Activated naive CD8-positive, alpha-beta T cell treated with anti-CD3 and anti-CD28 coated beads for 36 hours (primary cell): ENCODE measurements at places on chromosomes 1 and 21. TPM values are rescaled to one million over a fixed set of nuclear protein-coding genes. Genes with fewer than 3 reads are reported as not detected.

- H3K36me3 ChIP-seq = peaks cover 2% of the 10 kb centered on the region
- no peak overlapping the region for H3K27ac ChIP-seq
- no peak overlapping the region for H3K4me3 ChIP-seq
- no peak for DNase-seq
- peaks cover 26% of the 10 kb centered on the region for H3K27me3 ChIP-seq
Observed at GRCh38 chr1:84889437-84889836, 3.6 kb downstream of the LPAR3 start.

DNA sequence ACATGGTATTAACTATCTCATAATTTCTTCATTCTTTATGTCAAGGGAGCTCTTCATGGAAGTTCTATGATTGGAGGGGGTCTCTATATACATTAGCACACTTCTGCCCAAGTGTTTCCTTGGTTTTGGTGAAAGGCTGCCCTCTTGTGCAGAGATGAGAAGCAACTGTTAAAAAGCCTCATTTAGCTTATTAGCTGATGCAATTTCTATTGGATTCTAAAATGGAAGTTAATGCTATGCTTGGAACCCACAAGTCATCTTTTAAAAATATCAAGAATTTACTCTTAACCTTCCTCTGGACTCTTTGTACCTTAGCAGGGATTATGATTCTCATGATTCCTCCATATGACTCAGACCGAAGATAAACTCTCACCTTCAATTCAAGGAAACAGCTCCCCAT, 328.9 kb downstream of the PTBP2 start:
- H3K4me1 ChIP-seq = no peaks in the 10 kb centered on the region
- DNase-seq = no peak
- peaks cover 14% of the 10 kb centered on the region for H3K27me3 ChIP-seq
- no peak overlapping the region for H3K4me3 ChIP-seq
- no peaks in the 10 kb centered on the region for H3K36me3 ChIP-seq

- peaks cover 7% of the 10 kb centered on the region for H3K27me3 ChIP-seq
- DNase-seq = no peak
- H3K4me1 ChIP-seq = peaks cover 32% of the 10 kb centered on the region
Observed at GRCh38 chr1:169112241-169112640, 5.8 kb downstream of the ATP1B1 start.

DNA sequence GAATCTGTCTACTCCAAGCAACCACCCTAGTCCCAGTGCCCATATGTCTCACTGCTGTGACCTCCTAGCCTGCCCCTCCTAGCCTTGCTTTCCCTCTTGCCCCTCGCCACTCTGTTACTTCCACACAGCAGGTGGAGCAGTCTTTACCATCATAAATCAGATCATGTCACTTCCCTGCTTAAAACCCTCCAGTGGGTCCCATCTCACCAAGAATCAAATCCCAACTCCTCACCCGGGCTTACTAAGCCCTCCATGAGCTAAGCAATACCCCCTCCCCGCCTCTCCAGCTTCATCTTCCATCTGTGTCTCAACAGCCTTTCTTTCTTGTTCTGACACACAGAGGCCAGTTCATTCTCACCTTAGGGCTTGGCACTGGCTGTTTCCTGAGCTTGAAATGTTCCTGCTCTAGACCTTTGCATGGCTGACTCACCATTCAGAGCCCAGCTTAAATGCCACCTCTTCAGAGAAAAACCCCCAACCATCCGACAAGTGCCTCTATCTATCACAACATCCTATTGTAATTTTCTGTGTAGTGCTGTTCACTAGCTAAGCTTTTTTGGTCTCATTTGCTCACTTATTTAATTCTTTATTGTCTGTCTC, 22.3 kb downstream of the KNCN start:
- H3K36me3 ChIP-seq = no peaks in the 10 kb centered on the region
- H3K27me3 ChIP-seq = peaks cover 41% of the 10 kb centered on the region
- H3K4me1 ChIP-seq = peaks cover 15% of the 10 kb centered on the region
- no peak overlapping the region for H3K27ac ChIP-seq
- DNase-seq = peak; percentile 20

GRCh38 chr1:16905110-16905867, 9.5 kb downstream of the RNU1-2 start:
- no peaks in the 10 kb centered on the region for H3K36me3 ChIP-seq
- H3K27ac ChIP-seq = no peak overlapping the region
- no peaks in the 10 kb centered on the region for H3K27me3 ChIP-seq
- no peak overlapping the region for H3K4me3 ChIP-seq
- H3K4me1 ChIP-seq = peaks cover 23% of the 10 kb centered on the region
- DNase-seq = peak; percentile 65

- H3K36me3 ChIP-seq = peaks cover 14% of the 10 kb centered on the region
- no peaks in the 10 kb centered on the region for H3K27me3 ChIP-seq
- peak; percentile 28 for DNase-seq
- H3K4me1 ChIP-seq = peaks cover 47% of the 10 kb centered on the region
- peak overlapping the region; percentile 57 for H3K27ac ChIP-seq
- peak overlapping the region; percentile 4 for H3K4me3 ChIP-seq
Observed at GRCh38 chr1:169604781-169605560, 18.7 kb upstream of the F5 start.

- DNase-seq = no peak
- no peak overlapping the region for H3K27ac ChIP-seq
- H3K4me3 ChIP-seq = no peak overlapping the region
Observed at GRCh38 chr1:67609577-67610341, 75.2 kb upstream of the GADD45A start.

- no peak overlapping the region for H3K4me3 ChIP-seq
- peak overlapping the region; percentile 86 for H3K27ac ChIP-seq
- H3K4me1 ChIP-seq = peaks cover 52% of the 10 kb centered on the region
- peaks cover 35% of the 10 kb centered on the region for H3K36me3 ChIP-seq
- H3K27me3 ChIP-seq = no peaks in the 10 kb centered on the region
Observed at GRCh38 chr1:149846593-149847466, 52.5 kb upstream of the BOLA1 start.

GRCh38 chr1:234980645-234981396, 147.8 kb downstream of the TOMM20 start:
- H3K4me1 ChIP-seq = peaks cover 65% of the 10 kb centered on the region
- H3K36me3 ChIP-seq = peaks cover 26% of the 10 kb centered on the region
- DNase-seq = peak; percentile 86
- H3K27me3 ChIP-seq = no peaks in the 10 kb centered on the region

- peaks cover 1% of the 10 kb centered on the region for H3K4me1 ChIP-seq
- H3K27ac ChIP-seq = no peak overlapping the region
Observed at GRCh38 chr1:53062708-53063591, 937 bp downstream of the PODN start.

DNA sequence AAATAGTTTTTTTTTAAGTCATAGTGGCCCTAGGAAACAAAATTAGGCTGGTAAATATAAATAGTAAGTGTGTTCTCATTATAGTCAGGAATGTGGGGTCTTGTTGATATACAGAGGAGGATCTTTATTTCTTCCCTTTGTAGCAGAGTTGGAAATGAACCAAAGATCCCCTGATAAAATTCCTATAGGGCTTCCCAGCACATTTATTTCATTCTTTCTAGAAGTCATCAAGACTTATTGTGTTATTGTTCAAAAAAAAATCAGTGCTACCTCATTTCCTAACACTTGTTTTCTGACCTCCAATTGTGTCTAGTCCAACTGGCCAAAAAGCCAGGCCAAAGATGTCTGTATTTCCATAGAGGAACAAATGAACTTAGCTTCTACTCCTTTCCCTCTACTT, 7.6 kb upstream of the PLEKHO1 start:
- no peak overlapping the region for H3K27ac ChIP-seq
- no peak overlapping the region for H3K4me3 ChIP-seq
- H3K27me3 ChIP-seq = peaks cover 3% of the 10 kb centered on the region
- peaks cover 15% of the 10 kb centered on the region for H3K4me1 ChIP-seq
- H3K36me3 ChIP-seq = no peaks in the 10 kb centered on the region

DNA sequence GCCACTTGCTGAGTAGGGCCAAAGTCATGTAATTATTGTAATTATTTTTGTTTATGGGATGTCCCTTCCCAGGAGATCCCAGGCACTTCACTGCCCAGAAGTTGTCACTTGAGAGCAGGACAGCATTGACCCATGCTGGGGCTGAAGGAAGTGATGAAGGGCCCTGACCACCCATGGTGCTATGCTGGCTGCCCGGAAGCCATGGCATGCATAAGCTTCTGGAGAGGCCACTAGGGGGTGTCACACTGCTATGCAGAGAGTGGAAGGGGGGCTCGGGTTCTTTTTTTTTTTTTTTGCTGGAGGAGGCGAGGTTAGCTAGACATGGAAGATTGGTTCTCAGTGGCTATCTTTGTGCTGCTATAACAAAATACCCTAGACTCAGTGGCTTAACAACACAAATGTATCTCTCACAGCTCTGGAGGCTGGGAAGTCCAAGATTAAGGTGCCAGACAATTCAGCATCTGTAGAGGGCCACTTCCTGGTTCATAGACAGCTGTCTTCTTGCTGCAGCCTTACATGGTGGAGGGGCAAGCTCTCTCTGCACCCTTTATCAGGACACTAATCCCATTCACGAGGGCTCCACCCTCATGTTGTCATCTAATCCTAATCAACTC, 84.9 kb downstream of the CNIH3 start:
- H3K27me3 ChIP-seq = no peaks in the 10 kb centered on the region
- DNase-seq = no peak
- no peaks in the 10 kb centered on the region for H3K36me3 ChIP-seq
- H3K4me3 ChIP-seq = no peak overlapping the region
- no peak overlapping the region for H3K27ac ChIP-seq

DNA sequence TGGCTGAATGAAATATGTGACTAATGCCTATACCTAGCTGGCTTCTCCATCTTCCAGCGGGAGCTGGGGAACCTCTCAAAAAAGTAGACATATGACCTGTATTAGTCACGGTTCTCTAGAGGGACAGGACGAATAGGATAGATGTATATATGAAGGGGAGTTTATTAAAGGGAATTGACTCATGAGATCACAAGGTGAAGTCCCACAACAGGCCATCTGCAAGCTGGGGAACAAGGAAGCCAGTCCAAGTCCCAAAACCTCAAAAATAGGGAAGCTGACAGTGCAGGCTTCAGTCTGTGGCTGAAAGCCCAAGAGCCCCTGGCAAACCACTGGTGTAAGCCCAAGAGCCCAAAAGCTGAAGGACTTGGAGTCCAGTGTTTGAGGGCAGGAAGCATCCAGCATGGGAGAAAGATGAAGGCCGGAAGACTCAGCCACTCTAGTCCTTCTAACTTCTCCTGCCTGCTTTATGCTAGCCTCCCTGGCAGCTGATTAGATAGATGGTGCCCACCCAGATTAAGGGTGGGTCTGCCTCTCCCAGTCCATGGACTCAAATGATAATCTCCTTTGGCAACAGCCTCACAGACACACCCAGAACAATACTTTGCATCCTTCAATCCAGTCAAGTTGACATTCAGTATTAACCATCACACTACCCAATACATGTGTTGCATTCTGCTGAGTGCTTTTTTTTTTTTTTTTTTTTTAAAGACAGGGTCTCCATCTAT, 19.6 kb downstream of the OLIG1 start:
- H3K36me3 ChIP-seq = no peaks in the 10 kb centered on the region
- no peak for DNase-seq
- H3K4me3 ChIP-seq = no peak overlapping the region
- H3K27ac ChIP-seq = no peak overlapping the region
- H3K27me3 ChIP-seq = no peaks in the 10 kb centered on the region

GRCh38 chr1:208499026-208499425, 254.8 kb upstream of the PLXNA2 start:
- no peaks in the 10 kb centered on the region for H3K36me3 ChIP-seq
- no peak for DNase-seq
- H3K4me1 ChIP-seq = no peaks in the 10 kb centered on the region
- H3K27me3 ChIP-seq = peaks cover 35% of the 10 kb centered on the region

GRCh38 chr1:50368179-50369007, 54.9 kb downstream of the DMRTA2 start:
- no peak overlapping the region for H3K27ac ChIP-seq
- peaks cover 39% of the 10 kb centered on the region for H3K27me3 ChIP-seq
- no peak overlapping the region for H3K4me3 ChIP-seq
- H3K4me1 ChIP-seq = no peaks in the 10 kb centered on the region
- DNase-seq = peak; percentile 21

GRCh38 chr1:9368356-9368755, 75.7 kb downstream of the SPSB1 start:
- H3K36me3 ChIP-seq = no peaks in the 10 kb centered on the region
- H3K27ac ChIP-seq = no peak overlapping the region
- H3K27me3 ChIP-seq = no peaks in the 10 kb centered on the region
- H3K4me1 ChIP-seq = peaks cover 4% of the 10 kb centered on the region
- DNase-seq = no peak

GRCh38 chr1:32195972-32196823, 4.2 kb upstream of the CCDC28B start:
- peaks cover 48% of the 10 kb centered on the region for H3K36me3 ChIP-seq
- H3K27ac ChIP-seq = peak overlapping the region; percentile 4
- no peak for DNase-seq
- no peak overlapping the region for H3K4me3 ChIP-seq
- no peaks in the 10 kb centered on the region for H3K27me3 ChIP-seq
- peaks cover 40% of the 10 kb centered on the region for H3K4me1 ChIP-seq

- no peak for DNase-seq
- H3K27me3 ChIP-seq = no peaks in the 10 kb centered on the region
- peaks cover 58% of the 10 kb centered on the region for H3K36me3 ChIP-seq
Observed at GRCh38 chr21:14542638-14543037, 3.5 kb downstream of the SAMSN1 start.

DNA sequence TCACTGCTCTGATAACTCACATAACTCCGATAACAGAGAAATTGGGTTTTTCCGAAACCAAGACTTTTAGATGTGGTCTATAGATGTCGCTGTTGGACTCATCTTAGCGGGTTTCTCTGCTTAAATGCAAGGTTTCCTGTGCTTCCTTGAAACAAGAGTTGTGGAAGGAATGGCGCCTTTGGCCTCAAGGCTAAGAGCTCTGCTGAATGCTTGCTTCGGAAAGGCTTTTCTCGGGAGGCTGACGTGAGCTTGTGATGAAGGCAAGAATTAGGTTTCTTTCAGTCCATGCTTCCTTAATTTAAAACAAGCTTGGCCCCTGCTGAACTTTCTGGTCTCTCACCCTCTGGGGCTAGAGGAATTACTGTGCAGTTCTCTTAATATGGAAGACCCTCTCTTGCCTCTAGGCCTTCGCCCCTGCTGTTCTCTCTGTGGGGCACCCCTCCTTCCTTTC, 113.5 kb downstream of the MAP3K21 start:
- no peak overlapping the region for H3K27ac ChIP-seq
- no peak for DNase-seq
- no peaks in the 10 kb centered on the region for H3K36me3 ChIP-seq
- no peaks in the 10 kb centered on the region for H3K4me1 ChIP-seq

DNA sequence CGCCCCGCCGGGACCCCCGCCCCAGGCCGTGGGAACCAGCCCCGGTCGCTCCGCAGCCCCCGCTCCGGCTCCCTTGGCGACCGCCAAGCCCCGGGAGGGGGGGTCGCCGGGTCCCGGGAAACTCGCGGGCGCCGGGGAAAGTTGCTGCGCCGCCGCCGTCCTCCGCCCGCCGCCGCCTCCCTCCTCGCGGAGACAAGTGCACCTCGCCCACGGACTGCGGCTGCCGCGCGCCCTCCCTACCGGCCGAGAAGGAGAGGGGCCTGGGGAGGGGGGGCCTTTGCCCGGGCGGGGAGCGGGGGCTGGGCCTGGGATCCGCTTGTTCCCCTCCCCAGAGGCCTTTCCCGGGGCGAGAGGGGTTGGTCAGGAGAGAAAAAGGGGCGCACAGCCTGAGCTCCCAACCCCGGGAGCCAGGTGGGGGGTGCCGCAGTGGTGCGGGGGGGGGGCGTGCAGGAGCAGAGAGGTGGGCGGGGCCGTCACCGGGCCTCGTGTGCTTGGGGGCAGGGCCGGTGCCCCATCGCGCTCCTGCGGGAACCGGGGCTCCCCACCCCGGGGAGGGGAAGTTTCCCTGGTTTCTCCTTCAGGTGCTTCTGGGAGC, 592 bp downstream of the AGRN start:
- no peak overlapping the region for H3K27ac ChIP-seq
- peaks cover 4% of the 10 kb centered on the region for H3K4me1 ChIP-seq
- H3K36me3 ChIP-seq = peaks cover 3% of the 10 kb centered on the region

Gene CPLANE2
- 2.5 TPM for total RNA-seq

Gene OR2T35
- not detected for total RNA-seq

Gene FMN2
- not detected for total RNA-seq

Gene CELA2B
- not detected for total RNA-seq

Gene AVPR1B
- not detected for total RNA-seq
